ENCODE measurements at places on chromosomes 6 and 20. TPM values are rescaled to one million over a fixed set of nuclear protein-coding genes. Genes with fewer than 3 reads are reported as not detected.
A peak's percentile ranks its signal among the peaks of the same experiment; 100 is the strongest.

- no peak for DNase-seq
- H3K36me3 ChIP-seq: no peaks in the 10 kb centered on the region
- no peak overlapping the region for H3K27ac ChIP-seq
- H3K27me3 ChIP-seq: no peaks in the 10 kb centered on the region
- no peaks in the 10 kb centered on the region for H3K4me1 ChIP-seq
These were observed 200.5 kb upstream of the RREB1 start for GRCh38 chr6:6907286-6907685.

CDSN gene
- total RNA-seq: not detected

HEBP2 gene
- 75.3 TPM for total RNA-seq

- H3K4me3 ChIP-seq: no peak overlapping the region
- DNase-seq: no peak
- H3K27me3 ChIP-seq: no peaks in the 10 kb centered on the region
- no peak overlapping the region for H3K27ac ChIP-seq
- H3K36me3 ChIP-seq: no peaks in the 10 kb centered on the region
These were observed 120.1 kb downstream of the SYCP2 start for GRCh38 chr20:59813126-59813947.

GRCh38 chr20:1427457-1428054, 34.7 kb upstream of the FKBP1A start:
- H3K27me3 ChIP-seq: peaks cover 4% of the 10 kb centered on the region
- H3K4me3 ChIP-seq: no peak overlapping the region
- no peaks in the 10 kb centered on the region for H3K4me1 ChIP-seq
- H3K36me3 ChIP-seq: no peaks in the 10 kb centered on the region

OSTM1 gene
- 267 TPM for total RNA-seq

DNA sequence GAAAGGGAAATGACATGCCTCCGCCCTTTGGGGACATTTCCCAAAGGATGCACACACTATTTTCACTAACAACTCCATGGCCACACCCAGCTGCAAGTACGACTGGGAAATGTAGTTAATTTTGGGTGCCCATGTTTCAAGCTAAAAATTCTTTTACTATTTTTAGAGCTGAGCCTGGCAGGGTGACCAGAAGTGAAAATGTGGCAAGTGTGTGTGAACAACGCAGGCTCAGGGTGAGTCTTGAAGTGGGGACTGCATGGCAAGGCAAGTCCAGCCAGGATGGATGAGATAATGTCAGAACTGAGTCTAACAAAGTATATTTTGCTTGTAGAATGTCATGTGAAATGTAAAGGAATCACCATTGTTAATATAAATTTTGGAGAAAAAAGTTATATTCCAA, 17.0 kb upstream of the CD109 start:
- no peak overlapping the region for H3K27ac ChIP-seq
- H3K36me3 ChIP-seq: no peaks in the 10 kb centered on the region
- H3K4me3 ChIP-seq: no peak overlapping the region
- no peaks in the 10 kb centered on the region for H3K27me3 ChIP-seq
- no peaks in the 10 kb centered on the region for H3K4me1 ChIP-seq
- DNase-seq: no peak

DNA sequence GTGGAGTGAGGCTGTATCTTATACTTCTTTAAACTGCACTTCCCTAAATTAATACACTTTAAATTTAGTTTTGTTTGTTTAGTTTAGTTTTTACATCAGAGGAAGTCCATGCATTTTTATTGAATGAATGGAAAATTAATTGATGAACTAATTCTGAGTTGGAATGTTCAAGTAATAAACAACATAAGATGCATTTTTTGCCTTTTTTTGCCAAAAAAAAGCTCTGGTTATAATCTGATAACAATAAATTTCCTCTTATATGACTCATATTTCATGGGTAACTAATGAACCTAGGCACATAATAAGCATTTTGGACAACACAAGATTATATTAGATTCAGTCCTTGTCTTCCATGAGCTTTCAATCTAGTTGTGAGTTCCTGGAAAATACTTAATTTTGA, 323.1 kb downstream of the CENPW start:
- H3K4me1 ChIP-seq: peaks cover 21% of the 10 kb centered on the region
- no peaks in the 10 kb centered on the region for H3K36me3 ChIP-seq
- peak overlapping the region; percentile 53 for H3K27ac ChIP-seq

FOXQ1 gene
- not detected for total RNA-seq

DNA sequence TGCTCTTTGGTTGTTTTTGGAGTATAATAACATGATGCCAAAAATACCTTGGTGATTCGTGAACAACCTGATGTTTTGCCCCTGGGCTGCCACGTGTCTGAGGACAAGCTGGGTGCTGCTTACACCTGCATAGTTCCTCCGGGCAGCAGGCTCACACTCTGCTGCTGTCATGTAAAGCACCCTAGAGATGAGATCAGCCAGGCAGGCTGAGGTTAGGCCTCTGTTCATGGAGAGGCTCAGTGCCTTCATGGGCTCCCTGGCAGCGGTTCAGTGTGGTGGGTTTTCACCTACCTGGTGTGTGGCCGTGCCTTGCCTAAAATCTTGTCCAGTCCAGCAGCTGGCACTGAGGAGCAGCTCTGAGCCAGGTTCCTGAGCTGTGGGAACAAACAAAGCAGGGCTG, 60.1 kb upstream of the TAGAP start:
- H3K4me1 ChIP-seq: peaks cover 6% of the 10 kb centered on the region
- H3K4me3 ChIP-seq: no peak overlapping the region

DNA sequence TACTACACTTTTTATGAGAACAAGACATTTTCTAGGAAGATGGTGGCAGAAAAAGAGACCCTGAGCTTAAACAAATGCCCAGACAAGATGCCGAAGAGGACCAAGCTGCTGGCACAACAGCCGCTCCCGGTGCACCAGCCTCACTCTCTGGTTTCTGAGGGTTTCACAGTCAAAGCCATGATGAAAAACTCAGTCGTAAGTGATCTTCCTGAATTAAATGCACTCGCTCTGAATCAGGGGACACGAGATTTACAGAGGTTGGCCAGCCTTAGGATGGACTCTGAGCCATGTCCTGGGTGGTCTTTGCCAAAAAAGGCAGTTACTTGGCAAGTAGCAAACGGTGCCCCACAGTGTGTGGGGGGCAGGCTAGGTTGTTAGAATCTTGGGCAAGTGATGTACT, 423 bp downstream of the PACRG start:
- peaks cover 17% of the 10 kb centered on the region for H3K4me1 ChIP-seq
- no peaks in the 10 kb centered on the region for H3K27me3 ChIP-seq
- H3K27ac ChIP-seq: peak overlapping the region; percentile 79
- no peak for DNase-seq
- H3K36me3 ChIP-seq: no peaks in the 10 kb centered on the region

DNA sequence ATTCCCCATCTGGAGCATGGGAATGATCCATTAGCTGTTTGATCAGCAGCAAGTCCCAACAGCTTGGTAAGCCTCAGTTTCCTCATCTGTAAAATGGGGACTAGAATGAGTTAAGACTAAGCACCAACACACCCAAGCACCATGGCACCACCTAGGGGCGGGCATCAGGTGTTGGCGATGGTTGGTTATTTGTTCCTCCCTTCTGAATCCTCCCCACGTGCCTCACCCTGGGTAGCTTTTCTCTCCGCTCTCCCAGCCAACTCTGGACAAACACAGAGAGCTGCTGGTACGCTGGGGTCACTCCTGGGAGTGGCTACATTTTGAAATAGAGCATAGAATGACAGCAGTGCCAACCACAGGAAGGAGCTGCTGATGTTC, 13.3 kb upstream of the ITPR3 start:
- no peak overlapping the region for H3K27ac ChIP-seq
- DNase-seq: no peak
- H3K36me3 ChIP-seq: no peaks in the 10 kb centered on the region
- H3K4me1 ChIP-seq: no peaks in the 10 kb centered on the region

GRCh38 chr20:39654171-39654570, 692.0 kb downstream of the DHX35 start:
- H3K4me1 ChIP-seq: peaks cover 8% of the 10 kb centered on the region
- H3K27ac ChIP-seq: no peak overlapping the region
- H3K27me3 ChIP-seq: no peaks in the 10 kb centered on the region

DNA sequence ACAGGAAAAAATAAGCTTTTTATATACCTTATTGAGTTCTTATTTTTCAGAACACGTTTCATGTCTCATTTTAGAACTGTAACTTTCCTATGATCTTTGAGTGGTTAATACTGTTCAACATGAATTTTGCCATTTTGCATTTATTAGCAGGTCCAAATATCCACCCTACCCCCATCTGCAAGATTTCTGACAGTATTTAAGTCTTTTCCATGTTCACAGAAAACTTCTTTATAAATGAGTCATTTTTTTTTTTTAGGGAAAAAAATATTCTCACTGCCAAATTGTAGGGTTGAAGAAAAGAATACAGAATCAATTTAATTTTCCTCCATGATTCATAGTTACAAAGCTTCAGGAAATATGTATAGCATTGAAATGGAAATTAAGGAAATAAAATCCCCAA, 101.8 kb downstream of the COL21A1 start:
- H3K27me3 ChIP-seq: no peaks in the 10 kb centered on the region
- peaks cover 10% of the 10 kb centered on the region for H3K36me3 ChIP-seq
- no peak overlapping the region for H3K4me3 ChIP-seq
- no peak for DNase-seq
- no peak overlapping the region for H3K27ac ChIP-seq

DNA sequence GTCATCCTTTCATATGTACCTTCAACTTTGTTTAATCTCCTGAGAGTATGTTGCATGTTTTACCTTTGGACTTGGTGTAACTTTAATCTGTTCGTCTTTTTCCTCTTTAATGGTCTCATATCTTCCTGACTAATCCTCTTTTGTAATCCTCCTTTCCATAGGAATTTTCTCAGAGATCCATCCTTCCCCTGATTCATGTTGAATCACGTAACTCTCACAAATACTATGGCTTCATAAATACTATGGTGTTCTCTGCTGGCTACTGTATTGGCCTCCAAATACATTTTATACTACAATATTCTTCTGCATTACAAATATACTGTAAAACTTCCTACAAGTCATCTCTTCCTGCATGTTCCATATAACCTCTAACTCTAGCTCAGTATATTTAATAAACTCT, 317.7 kb upstream of the ADGRB3 start:
- no peaks in the 10 kb centered on the region for H3K36me3 ChIP-seq
- H3K27ac ChIP-seq: no peak overlapping the region
- H3K27me3 ChIP-seq: no peaks in the 10 kb centered on the region

- no peak for DNase-seq
- H3K27ac ChIP-seq: no peak overlapping the region
- H3K4me3 ChIP-seq: no peak overlapping the region
- H3K36me3 ChIP-seq: peaks cover 12% of the 10 kb centered on the region
- H3K4me1 ChIP-seq: no peaks in the 10 kb centered on the region
- H3K27me3 ChIP-seq: no peaks in the 10 kb centered on the region
These were observed 22.5 kb downstream of the NCOA3 start for GRCh38 chr20:47524015-47524784.

GRCh38 chr6:1558388-1558787, 51.3 kb upstream of the FOXC1 start:
- no peak overlapping the region for H3K27ac ChIP-seq
- H3K36me3 ChIP-seq: no peaks in the 10 kb centered on the region
- peaks cover 6% of the 10 kb centered on the region for H3K4me1 ChIP-seq

GRCh38 chr6:157621406-157621805, 201.6 kb upstream of the SNX9 start:
- no peak overlapping the region for H3K4me3 ChIP-seq
- H3K36me3 ChIP-seq: no peaks in the 10 kb centered on the region

TMEM244 gene
- not detected for total RNA-seq

DNA sequence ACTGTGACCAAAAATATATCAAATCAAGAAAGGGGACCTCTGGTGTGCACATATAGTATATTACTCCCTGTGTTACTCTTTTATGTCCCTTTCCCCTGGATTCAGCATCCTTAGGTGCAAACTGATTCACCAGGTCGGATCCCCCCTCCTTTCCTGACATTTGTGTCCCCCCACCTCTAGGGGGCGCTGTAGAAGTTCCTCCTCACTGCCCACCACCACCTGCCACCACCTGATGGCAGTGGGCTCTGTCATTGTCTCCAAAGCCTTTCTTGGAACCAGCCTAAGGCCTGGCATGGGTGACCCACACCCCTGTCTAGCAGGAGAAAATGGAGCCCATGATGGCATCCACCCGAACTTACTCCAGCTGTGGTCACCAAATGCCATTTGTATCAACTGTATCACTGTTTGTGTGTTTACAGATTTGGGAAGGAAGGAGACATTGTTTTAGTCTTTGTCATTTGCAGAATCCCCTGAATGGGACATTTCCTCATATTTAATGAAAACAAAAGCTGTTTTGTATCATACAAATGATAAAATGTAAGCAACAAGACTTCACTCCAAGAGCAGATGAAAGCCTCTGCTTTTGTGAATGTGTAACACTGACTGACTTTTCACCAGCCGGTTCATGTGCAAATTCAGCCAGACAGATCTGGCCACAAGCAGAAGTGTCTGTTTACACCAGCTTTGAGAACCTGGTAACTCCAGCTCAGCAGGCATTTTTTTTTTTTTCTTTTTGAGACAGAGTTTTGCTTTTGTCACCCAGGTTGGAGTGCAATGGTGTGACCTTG, 66.2 kb downstream of the ARMC2 start:
- no peaks in the 10 kb centered on the region for H3K27me3 ChIP-seq
- H3K36me3 ChIP-seq: no peaks in the 10 kb centered on the region
- no peaks in the 10 kb centered on the region for H3K4me1 ChIP-seq
- DNase-seq: no peak
